ENCODE measurements at places on chromosomes 1 and 21. TPM values are rescaled to one million over a fixed set of nuclear protein-coding genes. Genes with fewer than 3 reads are reported as not detected.
A peak's percentile ranks its signal among the peaks of the same experiment; 100 is the strongest.

The KIF14 gene
- 0.20 TPM for total RNA-seq

DNA sequence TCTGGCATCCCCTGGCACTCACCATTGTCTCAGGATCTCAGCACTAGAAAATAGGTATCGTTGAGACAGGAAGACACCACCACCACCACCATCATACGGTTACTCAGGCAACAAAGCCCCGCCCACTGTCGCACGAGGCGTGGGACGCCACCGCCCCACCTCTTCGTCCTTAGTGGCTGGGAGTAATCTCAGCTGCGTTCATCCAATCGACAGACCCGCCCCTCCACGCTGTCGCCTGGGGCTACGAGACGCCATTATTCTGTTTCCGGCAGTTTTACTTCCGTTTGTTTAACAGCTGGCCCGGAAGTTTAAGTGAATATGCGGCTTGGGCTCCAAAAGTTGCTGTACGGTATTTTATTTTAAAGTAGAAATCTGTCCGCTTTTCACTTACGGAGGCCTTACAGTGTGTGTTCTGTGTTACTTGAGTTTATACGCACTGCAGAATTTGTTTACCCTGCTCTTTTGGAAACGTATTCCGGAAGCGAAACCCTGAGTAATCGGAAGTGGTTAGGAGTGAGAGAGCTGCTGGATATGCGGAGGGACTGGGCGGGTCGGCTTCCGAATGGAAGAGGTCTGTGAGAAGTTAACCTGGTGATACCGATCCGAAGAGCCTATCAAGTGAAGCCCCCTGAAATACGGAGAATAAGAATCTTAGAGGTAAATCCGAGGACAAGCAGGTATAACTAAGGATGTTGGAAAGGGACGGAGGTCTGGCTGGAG, at the start of the genes BLZF1 and NME7:
TSS of gene BLZF1 (plus strand) at position 510 of the 720 bp plus-strand sequence. CDS start 1,328 bp downstream, outside the sequence.
TSS of gene NME7 (minus strand) at position 112 of the 720 bp plus-strand sequence. CDS start at position 25, 87 bp downstream.
- DNase-seq = peak; percentile 92

DNA sequence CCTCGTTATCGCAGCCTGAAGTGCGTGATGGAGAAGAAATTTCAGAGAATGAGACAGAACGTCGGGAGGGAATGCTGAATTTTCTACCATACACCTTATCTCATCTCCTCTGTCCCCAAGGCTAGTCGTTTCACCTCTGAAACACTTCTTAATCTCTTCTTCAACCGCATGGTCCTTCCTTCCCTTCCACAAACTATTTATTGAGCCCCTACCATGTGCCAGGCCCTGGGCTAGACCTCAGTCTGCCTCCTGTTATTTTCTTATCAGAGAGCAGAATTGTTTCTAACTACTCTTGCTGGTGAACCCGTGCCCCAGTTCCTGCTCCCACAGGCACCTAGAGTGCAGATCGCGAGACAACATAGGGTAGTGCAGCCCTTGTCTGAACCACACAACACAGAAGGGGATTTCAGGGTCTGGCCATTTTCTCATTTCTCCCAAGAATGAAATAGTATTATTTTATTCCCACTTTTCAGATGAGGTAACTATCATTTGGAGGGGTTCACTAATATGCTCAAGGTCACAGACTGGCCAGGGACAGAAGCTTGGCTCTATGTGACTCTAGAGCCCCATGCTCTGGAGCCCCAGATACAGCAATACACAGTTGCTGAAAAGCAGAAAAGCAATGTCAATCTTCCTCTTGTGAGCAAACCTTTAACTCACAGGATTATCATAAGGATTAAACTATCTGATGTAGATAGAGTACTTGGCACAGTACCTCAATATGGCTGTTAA, 598 bp upstream of the ADIPOR1 start:
- no peak for DNase-seq

- no peak for DNase-seq
Observed at GRCh38 chr1:185010361-185010760, 35.0 kb upstream of the RNF2 start.

The CLDN8 gene
- total RNA-seq = not detected

DNA sequence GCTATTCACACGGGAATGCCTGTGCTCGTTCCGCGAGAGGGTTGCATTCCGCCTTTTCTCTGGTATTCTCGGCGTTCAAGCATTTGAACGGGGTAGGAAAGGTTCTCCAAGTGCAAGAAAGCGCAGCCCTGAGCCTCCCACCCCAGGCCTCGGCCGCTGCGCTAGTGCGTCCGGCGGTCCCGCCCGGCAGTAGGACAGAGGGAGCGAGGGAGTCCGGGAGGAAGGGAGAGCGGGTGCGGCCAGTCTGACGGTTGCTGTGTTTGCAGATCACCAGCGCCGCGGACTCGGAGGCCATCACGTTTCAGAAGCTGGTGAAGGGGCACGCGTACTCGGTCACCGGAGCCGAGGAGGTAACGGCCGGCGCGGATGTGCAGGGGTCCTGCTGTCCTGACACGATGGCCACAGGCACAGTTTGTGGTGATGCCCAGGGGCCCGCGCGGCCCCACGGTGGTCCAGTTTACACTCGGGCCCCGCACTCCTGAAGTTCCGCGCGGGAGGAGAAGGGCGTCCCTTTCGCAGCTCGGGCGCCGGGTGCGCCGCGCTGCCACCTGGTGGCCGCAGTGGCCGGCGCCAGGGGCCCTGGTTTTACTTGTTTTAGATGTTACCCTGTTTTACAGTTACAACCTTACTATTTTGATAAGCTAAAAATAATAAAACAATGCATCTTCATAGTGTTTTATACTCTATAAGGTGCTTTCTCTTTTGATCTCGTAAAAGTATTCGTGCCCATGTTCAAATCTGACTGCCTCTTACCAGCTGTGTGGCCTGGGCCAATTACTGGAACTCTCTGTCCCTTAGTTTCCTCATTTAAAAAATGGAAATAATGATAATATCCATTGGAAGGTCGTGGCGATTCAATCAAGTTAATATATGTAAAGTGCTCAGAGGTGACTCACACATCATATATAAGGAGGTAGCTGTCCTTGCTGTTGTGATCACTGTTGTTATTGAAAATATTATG, 36.7 kb downstream of the CAPN2 start:
- DNase-seq = peak; percentile 52

DNA sequence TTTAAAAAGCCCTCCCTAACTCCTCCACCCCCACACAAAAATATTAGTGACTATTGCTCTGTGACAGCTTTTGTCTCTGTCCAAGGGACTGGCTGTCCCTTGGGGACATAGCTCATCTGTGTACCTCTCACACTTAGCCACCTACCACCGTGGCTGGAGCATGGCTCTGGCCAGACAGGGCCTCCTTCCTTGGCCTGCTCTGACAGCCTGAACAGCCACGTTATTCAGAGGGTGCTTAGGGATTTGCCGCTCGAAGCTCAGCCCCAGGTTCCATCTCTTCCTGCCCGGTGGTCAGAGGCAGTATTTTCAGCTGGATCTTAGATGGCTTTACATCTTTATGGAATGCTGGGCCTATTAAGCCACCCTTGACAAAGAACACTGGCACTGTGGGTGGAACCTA, 6.1 kb upstream of the CELSR2 start:
- DNase-seq = no peak

DNA sequence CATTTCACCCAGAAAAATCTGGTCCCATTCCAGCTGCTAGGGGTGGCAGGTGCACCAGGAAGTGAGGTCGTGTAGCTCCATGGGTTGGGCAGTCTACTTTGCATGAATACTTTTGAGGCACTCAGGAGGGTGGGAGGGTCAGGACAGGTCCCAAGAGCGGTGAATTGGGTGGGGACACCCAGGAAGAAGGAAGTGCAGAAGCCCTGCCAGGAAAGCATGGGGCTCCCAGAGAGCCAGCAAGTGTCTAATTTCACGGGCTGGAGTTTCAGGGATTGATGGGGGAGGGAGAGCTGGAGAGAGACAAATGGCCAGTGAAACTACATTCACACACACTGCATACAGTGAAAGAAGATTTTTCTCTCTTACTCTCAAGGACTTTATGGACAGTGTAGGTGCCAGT, 137.8 kb downstream of the GALNT2 start:
- no peak for DNase-seq

DNA sequence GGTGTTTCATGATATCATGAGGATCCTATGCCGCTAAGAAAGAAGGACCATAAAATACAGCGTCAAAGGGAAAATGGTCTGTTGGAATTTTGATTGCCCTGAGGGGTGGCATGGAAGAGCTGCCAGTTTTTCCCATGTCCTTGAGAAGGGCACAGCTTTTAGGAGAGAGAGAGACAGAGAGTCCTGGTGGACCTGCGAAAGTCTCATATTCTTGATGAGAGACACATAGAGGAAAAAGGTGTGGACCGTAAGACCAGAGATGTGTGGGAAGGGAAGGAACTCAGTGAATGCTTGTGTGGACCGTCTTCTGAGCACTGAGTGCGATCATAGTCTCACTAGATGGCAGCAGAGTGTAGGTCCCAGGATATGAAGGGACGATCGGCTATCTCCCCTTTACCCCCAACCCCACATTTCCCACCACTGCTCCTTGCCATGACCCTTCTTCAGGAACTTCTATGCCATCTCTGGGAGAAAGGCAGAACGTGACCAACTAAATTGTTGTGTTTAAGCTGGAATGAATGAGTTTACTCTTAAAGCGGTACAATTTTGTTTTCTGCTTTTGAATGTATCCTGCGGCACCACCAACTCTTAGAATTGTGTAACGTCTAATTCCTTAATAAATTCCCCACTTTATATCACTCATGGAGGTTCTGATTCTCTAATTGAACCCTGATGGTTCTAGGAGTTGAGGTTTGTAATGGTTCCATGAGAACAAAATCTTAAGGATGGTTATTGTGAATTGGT, 117.7 kb downstream of the CTH start:
- DNase-seq = peak; percentile 30

DNA sequence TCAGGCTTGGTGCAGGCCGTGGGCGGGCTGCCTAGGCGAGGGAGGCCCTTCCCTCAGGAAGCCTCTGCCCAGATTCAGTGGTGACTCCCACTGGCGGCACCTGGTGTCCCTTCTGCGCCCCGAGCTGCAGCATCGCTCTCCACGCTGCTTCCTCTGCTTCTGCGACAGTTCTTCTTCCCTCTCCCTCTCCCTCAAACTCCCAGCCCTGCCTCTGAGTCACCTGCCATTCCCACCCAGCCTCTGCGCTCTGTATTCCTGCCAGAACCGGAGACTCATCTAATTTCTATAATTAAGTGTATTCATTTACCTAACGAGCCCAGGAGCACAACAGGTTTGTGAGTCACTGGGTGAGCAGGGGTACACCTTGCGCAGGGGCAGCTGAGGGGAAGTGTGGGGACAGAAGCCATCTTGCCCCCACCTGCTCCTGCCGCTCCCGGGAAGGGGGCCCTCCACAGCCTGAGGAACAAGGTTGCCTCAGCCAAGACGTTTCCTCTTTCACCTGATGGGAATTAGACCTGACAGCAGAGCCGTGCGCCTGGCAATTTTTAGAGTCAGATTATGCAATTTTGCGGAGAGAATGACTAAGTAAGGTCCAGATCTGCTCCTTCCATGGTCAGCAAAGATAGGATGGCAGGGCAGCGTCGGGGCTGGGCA, 19.4 kb downstream of the KCNC4 start:
- DNase-seq = no peak

GRCh38 chr1:213658457-213658856, 329.3 kb upstream of the PROX1 start:
- DNase-seq = no peak

DNA sequence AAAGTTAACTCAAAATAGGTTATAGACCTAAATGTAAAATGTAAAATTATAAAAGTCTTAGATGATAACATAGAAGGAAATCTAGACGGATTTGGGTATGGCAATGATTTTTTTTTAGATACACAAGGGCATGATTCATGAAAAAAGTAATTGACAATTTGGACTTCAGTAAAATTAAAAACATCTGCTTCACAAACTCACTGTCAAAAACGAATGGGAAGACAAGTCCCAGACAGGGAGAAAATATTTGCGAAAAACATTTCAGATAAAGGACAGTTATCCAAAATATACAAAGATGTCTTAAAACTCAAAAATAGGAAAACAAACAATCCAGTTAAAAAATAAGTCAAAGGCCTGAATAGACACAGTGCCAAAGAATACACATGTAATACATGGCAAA, 9.7 kb upstream of the PTGS2 start:
- no peak for DNase-seq

DNA sequence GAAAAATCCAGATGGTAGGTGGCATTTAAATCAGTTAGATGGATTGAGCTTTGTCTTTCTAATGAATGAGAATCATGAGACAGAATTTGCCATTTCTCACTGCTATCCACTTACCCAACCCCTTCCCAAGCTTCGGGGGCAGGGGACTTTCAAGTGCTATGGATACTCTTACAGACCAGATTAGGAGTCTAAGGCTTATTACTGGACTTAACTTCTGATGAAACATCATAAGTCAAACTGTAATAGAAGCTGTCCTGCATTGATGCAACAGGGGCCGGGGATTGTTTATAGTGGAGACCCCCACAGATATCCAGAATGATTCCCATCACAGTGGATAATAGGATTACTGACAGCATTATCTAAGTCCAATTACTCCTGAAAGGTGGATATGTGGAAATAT, 267.0 kb downstream of the NUF2 start:
- DNase-seq = no peak

- DNase-seq = no peak
Observed at GRCh38 chr1:220873087-220873486, 6.2 kb upstream of the HLX start.

GRCh38 chr1:58597996-58598395, 20.9 kb upstream of the TACSTD2 start:
- no peak for DNase-seq

The SLAMF8 gene
- total RNA-seq = 2.2 TPM

DNA sequence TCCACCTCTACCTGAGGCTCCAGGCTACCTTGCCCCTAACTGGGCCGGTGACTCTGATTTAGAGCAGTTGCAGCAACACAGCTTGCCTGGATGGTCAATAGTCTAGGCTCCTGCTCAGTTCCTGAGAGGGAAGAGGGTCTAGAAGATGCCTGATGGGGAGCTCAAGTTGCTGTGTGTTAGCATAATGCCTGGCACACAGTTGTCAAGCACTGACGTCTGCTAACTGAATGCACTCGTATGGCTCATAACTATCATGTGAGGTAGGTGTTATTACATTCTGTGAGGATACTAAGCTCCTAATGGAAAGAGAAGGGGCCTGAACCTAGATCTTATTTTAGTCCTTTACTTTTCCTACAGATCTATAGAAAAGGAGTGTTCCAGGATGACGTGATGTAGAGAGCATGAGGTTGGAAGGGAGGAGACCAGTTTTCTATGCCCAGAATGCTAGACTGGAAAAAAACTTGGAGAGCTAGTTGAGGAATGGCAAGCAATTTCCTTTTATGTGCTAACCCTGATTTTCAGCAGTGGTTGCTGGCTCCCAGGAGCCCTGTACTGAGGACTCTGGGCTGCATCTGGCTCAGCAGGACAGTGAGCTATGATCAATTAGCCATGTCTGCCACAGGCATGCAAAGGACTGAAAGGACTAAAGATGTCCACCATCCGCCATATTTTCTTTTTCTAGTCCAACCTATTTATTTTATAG, 30.0 kb downstream of the FAM78B start:
- DNase-seq = no peak

GRCh38 chr1:243850202-243850451, at the start of gene AKT3:
Gene AKT3 (minus strand): TSS chr1:243850243. CDS start chr1:243843170, 7,073 bp downstream.
- DNase-seq = peak; percentile 65

- DNase-seq = no peak
Observed at GRCh38 chr1:54649130-54649898, 7.7 kb downstream of the MROH7 start.

- DNase-seq = no peak
Observed at GRCh38 chr1:101262060-101262459, 25.2 kb downstream of the S1PR1 start.
